ENCODE measurements at places on chromosomes 6 and 20.

- DNase-seq, result no peak
Measured at GRCh38 chr6:130187335-130188206, 35.2 kb downstream of the SAMD3 start.

- no peak for DNase-seq
Measured at GRCh38 chr6:3707024-3707423, 44.5 kb downstream of the PXDC1 start.

DNA sequence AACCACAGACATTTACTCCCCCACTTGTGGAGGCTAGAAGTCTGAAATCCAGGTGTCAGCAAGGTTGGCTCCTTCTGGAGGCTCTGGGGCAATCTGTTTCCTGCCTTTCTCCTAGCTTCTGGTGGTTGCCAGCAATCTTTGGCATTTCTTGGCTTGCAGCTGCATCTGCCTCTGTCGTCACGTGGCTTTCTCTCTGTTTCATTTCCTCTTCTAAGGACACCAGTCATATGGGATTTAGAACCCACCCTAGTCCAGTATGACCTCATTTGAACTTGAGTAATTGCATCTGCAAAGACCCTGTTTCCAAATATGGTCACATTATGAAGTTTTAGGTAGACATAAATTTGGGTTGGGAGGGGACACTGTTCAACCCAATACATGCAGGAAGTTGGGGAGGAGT is 56.2 kb upstream of the EPB41L1 start:
- no peak for DNase-seq

DNA sequence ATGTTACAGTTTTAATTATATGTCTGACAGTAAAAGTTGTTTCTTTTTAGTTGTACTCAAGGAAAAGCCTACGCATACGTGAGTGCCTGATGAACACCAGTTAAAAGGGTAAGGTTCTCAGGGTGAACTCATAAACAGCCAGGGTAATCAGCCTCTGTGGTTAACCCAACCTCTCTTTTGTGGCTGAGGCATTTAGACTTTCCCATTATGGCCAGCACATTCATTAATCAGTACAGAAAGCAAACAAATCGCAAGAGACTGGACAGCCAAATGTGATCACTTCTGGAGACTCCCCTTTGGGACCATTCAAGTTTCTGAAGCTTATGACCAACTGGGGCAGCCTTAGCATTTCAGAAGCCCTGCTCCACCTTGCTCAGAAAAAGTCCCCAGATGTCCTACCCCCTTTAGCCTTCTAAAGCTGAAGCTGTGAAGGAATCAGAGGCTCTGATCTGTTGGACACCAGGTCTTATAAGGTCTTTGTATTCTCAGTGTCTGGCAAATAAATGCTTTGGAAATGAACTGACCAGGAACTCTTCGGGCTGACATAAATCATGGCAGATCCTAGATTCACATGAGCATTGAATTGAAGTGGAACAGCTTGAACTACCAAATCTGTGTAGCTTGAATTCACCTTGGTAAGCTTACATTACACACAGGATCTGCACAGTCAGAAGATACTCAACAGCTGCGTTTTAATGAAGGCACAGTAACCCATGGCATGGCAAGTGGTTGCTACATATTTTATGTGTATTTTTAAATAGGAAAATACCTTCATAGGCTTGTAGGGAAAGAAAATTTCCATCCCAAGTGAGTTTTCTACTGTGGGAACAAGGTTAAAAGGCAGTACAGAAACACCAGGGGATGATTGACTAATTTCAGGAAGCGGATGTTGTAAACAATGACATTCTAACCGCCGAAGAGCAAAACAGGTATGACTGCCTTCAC is 18.7 kb downstream of the IL20RA start:
- no peak for DNase-seq

DNA sequence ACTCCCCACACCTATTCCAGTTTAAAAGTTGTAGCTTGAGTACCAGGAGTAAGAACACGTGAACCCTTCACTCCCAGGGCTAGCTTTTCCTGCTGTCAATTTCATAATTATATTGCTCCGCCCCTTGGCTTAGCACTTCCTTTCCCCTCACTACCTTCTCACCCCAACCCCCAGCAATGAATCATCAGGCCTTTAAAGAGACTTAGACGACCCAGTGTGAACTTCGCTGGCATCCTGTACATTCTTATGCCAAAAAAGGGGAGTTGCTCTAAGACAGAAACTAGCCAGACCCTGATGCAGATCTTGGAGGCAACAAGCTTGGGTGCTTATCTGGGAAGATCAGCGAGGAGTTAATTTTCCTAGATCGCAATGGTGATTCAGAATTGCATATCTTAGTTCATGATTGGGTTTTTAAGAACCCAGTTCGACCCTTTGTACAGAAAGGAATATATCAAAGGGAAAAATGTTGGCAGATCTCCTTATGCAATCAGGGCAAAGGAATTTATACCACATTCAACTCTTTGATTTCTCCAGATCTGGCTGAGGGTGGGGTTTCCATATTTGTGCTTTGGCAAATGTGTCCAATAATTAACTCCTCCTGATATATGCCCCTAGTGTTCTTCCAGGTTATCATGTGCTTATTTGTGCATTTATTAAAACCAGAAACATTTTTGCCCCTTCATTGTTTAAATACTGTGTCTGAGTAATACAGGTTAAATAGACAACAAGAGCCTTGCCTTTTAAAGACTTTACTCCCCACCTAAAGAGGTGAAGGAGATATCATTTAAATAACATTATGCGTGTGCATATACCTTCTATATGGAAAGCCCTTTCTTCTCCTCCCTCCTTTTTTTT is 8.1 kb upstream of the ATXN1 start:
- DNase-seq, result peak; percentile 76

DNA sequence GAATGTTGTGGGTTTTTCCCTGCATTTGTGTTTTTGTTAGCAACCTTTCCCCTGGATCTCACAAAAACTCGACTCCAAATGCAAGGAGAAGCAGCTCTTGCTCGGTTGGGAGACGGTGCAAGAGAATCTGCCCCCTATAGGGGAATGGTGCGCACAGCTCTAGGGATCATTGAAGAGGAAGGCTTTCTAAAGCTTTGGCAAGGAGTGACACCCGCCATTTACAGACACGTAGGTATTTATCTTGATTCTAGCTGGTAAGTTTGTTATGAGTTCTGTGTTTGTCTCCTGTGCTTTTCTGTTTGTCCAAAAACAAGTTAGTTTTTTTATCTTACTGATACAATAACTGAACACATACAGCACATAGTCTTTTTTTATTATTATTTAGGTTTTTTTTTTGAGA is 3.0 kb downstream of the SLC25A27 start:
- DNase-seq, result no peak

- peak; percentile 64 for DNase-seq
Measured at GRCh38 chr6:108655806-108656651, 95.3 kb downstream of the FOXO3 start.

GRCh38 chr6:79269877-79270276 is 35.4 kb upstream of the HMGN3 start:
- peak; percentile 48 for DNase-seq

GRCh38 chr6:119727504-119728219 is 378.1 kb upstream of the MAN1A1 start:
- DNase-seq, result no peak

DNA sequence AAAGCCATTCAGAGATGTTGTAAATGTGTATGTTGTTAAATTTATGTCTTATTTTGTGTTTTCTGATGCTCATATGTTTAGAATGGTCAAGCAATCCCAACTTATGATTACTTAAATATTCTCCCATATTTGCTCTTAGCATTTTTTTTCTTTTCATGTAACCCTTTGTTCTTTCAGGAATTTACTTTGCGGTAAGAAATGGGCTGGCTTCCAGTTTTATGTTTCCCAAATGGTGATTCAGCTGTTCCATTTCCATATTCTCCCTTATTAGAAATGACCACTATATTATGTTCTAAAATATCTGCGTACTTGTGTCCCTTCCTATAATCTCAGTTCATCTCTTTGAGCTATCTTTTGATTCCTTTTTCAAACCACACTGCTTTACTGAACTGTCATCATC is 113.7 kb downstream of the CDH26 start:
- DNase-seq, result no peak

DNA sequence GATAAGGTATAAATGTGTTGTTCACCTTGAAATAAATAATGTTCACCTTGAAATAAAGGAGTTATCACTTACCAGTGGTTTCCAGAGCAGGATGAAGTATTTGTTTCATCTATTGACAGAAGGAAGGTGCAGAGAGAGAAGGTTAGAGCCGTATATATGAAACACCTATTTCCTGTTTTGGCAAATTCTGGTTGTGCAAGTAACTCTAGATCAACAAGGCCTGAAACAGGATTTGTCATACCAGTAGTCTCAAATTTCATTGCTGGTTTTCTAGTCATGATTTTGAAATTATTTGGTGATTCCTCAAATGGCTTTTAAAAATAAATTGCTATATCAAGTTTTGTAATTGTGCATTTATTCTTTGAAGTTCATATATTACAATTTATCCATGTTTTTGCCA is at the start of gene CRISP3:
TSS of gene CRISP3 (minus strand) at position 130 of the 400 bp plus-strand sequence. CDS start at position 109, 21 bp downstream.
- no peak for DNase-seq

- DNase-seq, result no peak
Measured at GRCh38 chr6:137095651-137096238, 51.0 kb upstream of the IL20RA start.

DNA sequence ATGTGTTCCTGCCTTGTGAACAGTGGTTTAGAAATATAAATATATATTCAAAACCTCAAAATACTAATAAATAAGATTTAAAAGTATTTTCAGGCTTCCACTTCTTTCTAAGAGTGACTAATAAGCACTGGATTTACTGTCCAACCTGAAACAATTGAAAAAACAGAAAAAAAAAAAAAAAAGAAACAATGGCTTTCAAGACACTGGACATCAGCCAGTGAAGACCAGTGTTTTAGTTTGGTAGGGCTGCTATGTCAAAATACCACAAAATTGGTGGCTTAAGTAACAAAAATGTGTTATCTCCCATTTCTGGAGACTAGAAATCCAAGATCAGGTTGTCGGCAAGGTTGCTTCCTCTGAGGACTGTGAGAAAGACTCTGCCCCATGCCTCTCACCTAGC is 101.4 kb upstream of the PDE7B start:
- no peak for DNase-seq

DNA sequence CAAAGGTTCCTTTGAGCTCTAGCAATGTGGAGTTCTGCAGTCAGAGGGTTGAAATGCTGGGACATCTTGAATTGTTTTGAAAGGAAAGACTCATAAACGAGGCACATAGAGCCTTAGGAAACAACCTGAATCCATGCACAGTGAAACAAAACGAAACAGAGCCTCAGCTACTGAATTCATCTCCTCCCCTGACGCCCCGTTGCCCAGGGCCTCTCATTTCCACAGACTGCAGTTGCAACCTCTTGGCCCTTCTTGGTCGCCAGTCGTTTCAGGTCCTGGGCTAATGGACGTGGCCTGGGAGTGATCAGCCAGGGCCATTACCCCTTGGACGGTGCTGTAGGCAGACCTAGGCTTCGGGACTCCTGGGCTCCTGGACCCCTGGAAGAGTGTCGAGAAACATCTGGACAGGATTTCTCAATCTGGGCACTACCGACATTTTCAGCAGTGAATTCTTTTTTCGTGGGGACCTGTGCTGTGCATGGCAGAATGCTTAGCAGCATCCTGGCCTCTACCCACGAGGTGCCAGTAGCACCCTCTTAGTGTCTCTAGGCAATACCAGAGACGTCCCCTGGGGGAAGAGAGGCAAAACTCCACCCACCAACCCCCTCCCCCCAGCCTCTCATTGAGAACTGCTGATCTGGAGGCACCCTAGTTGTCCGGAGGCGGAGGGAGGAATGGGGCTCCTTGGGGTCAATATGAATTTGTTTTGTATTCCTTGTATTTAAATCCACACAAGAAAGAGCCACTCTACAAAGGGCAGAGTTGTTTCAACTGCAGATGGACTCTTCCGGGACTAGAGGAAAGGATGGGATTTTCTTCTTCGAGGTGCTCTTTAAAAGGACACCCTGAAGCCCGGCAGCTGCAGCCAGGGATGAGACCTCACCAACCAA is 50.2 kb downstream of the TMEM242 start:
- no peak for DNase-seq

DNA sequence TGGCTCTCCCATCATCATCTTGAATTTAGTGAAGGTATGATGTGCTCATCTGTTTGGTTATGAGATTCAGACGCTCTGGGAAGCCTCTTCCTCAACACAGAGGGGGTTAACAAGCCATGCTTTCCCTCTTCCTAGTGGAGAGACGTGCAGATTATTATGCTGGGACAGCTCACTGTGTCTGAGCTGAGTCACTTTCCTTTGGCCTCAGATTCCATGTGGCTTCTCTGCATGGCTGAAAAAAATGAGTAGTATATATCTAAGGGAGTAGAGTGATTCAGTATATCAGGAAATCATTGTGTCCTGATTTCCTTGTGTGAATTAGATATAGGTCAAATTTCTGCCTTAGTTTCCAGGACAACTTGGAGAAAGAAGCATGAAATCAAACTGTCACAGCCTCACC is 52.6 kb downstream of the FIG4 start:
- DNase-seq, result no peak

GRCh38 chr6:27888566-27888965 is 23.6 kb downstream of the OR2B2 start:
- no peak for DNase-seq

GRCh38 chr6:24076011-24076410 is 50.0 kb upstream of the NRSN1 start:
- no peak for DNase-seq

- peak; percentile 33 for DNase-seq
Measured at GRCh38 chr6:160088069-160088783, 33.4 kb upstream of the SLC22A1 start.

GRCh38 chr6:109014606-109015005 is 80.0 kb downstream of the SESN1 start:
- no peak for DNase-seq

DNA sequence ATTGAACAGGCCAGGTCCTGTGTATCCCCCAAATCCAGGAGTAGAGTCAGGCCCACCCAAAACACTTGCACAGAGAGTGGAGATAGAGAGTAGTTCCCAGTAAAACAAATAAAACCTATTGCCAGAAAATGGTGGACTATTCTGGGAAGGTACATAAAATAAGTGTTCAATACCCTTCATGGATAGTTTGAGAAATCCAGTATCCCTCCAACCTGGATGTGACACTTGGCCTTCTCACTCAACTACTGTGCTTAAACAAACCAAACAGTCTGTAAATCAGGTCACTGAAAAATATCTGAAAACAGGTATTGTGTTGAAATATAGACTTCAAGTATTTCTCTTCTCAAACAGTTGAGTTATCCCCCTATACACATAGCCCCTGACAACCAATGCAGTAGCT is 161.6 kb upstream of the COL21A1 start:
- no peak for DNase-seq

GRCh38 chr6:13795041-13795750 is 19.2 kb downstream of the MCUR1 start:
- DNase-seq, result peak; percentile 75

- no peak for DNase-seq
Measured at GRCh38 chr6:151440498-151440897, 11.4 kb downstream of the RMND1 start.

- peak; percentile 18 for DNase-seq
Measured at GRCh38 chr6:126548300-126548699, 208.4 kb downstream of the CENPW start.
